ENCODE measurements at places on chromosomes 13 and 19.

- no peak for DNase-seq
These were observed 31.3 kb upstream of the ZMYM2 start for GRCh38 chr13:19927117-19927748.

- DNase-seq = no peak
These were observed 52.0 kb upstream of the GTF2F2 start for GRCh38 chr13:45068036-45069001.

GRCh38 chr19:47227352-47228167 is 3.4 kb downstream of the BBC3 start:
- peak; percentile 94 for DNase-seq

- DNase-seq = no peak
These were observed 72.1 kb upstream of the MYCBP2 start for GRCh38 chr13:77398825-77399620.

GRCh38 chr19:48495396-48495795 is 16.2 kb downstream of the LMTK3 start:
- no peak for DNase-seq

- no peak for DNase-seq
These were observed 300.7 kb upstream of the MIR17HG start for GRCh38 chr13:91046715-91047327.

- DNase-seq = peak; percentile 45
These were observed 1.8 kb downstream of the KMT2B start for GRCh38 chr19:35719402-35720162.

- no peak for DNase-seq
These were observed 74.4 kb upstream of the ZNF599 start for GRCh38 chr19:34847393-34847792.

DNA sequence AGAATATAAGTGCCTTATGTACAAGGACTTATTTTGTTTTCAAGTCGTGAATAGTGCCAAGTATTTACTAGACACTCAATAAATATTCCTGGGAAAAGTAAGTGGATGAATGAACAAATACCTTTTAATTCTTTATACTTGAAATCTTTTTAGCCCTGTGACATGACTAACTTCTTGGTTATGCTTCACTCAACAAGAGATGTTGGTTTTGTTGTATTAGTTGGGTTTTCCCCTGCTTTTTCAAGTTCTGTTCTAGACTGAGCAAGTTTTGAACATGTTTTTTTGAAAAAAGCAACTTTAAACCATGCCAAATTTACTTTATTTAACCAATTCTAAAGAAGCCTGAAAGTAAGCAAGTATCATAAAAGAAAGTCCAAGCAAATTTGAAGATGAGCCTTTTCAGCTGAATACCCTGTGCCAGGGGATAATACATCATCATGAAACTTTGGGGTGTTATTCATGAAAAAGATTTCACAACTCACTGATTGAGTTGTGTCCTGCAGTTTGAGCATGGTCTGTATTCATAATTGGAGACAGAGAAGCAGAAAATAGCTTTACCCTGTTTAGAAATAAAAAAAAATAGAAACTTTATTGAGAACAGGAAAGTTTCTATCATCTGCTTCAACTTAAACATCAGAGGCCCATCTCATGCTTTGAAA is 11.1 kb downstream of the LMO7 start:
- DNase-seq = no peak

- peak; percentile 94 for DNase-seq
These were observed 16.2 kb downstream of the ZNF331 start for GRCh38 chr19:53553865-53554791.

GRCh38 chr13:55345224-55345623 is 1795.5 kb upstream of the PRR20A start:
- DNase-seq = no peak

DNA sequence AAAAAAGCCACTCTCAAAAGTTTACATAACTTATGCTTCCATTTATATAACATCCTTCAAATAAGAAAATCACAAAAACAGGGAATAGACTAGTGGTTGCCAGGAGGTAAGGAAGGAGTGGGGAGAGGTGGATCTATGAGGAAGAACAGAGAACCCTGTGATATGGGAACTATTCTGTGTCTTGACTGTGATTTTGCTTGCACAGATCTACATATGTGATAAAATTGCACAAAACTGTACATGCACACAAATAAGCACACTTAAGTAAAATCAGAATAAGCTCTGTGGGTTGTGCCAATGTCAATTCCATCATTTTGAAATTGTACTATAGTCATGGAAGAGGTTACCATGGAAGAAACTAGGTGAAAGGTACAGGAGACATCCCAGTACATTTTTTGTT is 121.6 kb upstream of the SGCG start:
- DNase-seq = no peak

- DNase-seq = no peak
These were observed 325.4 kb upstream of the TSHZ3 start for GRCh38 chr19:31674503-31675192.

DNA sequence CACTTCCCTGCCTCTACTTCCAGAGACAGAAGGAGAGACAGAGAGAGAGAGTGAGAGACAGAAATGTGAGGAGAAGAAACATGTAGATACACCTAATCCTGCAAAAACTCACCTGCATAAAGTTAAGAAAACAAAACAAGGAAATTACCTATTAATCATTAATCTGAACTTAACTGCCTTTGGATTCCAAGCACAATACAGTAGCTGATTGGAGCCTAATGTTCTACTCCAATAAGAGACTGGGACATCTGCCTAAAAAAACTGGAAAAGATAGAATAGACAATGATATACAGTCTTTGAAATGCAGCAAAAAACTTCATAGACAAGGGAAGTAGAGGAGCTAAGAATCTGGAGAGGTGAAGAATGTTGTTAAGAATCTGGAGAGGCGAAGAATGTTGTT is 910.2 kb upstream of the SLC10A2 start:
- no peak for DNase-seq

GRCh38 chr19:55442372-55442961 is 633 bp downstream of the SHISA7 start:
- no peak for DNase-seq

DNA sequence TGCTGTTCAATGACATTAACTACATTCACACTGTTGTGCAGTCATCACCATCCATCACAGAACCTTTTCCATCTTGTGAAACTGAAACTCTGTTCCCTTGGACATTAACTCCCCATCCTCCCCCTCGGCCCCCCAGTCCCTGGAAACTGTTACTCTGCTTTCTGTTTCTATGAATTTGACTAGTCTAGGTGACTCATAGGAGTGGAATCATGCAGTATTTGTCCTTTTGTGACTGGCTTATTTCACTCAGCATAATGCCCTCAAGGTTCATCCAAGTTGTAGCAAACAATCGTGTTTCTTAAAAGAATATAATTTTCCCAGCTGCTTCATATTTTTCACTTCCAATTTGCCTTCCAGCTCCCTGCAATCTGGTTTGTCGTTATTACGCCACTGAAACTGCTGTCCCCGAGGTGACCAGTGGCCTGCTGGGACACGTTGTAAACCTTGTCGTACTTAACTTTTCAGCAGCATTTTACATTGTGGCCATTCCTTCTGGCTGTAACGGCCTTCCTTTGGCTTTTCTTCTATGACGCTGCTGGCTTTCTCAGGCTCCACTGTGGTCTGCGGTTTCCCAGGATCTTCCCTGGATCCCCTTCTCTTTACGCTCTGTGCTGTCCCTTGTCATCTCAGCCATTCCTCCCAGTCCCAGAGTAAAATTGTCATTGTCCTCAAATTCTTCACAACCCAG is 74.0 kb downstream of the DHRS12 start:
- DNase-seq = no peak

DNA sequence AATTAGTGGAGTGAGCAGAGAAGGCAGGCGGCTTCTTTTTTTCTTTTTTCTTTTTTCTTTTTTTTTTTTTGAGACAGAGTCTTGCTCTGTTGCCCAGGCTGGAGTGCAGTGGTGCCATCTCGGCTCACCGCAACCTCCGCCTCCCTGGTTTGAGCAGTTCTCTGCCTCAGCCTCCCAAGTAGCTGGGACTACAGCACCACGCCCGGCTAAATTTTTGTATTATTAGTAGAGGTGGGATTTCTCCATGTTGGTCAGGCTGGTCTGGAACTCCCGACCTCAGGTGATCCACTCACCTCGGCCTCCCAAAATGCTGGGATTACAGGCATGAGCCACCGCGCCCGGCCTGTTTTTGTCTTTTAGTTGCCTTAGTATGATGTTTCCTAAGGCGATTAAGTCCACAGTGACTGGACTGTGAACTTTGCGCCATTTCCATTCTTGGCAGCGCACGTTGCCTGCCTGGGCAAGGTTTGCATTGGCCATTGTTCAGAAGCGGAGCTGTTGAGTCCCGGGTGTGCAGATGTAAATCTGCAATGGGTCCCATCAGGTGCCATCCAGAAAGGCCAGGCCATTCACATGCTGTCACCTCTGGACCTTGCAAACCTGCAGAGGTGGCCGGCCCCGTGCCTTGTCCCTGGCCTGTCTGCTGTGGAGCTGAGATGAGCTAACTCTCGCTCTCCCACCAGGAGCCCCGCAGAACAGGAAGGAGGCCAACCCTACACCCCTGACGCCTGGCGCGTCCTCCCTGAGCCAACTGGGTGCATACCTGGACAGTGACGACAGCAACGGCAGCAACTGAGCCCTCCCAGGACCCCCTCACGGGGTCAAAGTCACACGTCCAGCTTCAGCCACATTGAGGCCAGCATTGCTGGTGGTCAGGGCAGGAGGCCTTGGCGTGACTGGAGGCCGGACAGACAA is 10.9 kb upstream of the SHD start:
- no peak for DNase-seq

DNA sequence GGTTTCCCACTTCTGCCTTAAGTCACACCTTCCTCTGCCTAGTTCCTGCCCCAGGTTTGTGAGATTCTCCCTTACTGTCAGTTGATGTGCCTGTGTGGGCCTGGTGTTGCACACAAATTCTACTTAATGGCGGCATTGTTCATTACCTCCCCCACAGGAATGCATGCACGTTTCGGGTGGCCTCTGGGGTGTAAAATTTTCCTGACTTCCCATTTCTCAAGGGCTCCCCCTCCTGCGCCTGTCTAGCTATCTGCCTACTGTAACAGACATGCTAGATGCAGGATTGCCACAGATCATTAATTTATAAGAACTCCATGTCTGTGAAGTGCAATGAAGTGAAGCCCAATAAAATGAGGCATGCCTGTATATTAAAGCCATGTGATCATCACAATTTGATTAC is 1466.3 kb downstream of the PCDH9 start:
- DNase-seq = no peak

- no peak for DNase-seq
These were observed 1.1 kb downstream of the NLRP11 start for GRCh38 chr19:55830656-55831055.

DNA sequence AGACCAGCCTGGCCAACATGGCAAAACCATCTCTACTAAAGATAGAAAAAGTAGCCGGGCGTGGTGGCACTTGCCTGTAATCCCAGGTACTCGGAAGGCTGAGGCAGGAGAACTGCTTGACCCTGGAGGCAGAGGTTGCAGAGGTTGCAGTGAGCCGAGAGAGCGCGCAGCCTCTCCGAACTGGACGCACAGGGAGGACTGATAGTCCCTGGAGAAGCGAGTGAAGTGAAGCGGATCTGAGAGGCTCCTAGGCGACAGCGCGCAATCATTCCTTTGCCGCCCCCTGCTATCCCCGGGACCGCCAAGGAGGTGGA is 233 bp downstream of the ZNF561 start:
- no peak for DNase-seq

DNA sequence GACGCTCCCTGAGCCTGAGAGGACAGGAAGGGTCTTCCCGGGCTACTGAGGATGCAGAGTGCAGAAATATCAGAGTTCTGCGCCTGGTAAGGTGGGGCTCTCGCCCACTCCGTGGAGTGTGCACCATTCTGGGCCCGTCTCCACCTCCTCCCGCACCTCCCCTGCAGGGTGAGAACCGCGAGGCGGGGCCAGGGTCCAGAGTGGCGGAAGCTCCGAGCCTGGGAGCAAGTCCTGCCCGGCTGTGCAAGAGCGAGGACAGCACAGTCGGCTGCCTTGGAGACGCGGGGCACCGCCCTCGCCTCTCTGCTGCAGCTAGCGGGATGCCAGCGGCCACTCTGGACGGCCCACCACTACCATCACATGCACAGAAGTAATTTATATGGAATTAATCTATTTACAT is 2304.4 kb downstream of the PCDH9 start:
- DNase-seq = no peak

- no peak for DNase-seq
These were observed 82.0 kb downstream of the PCDH9 start for GRCh38 chr13:67148161-67148571.

DNA sequence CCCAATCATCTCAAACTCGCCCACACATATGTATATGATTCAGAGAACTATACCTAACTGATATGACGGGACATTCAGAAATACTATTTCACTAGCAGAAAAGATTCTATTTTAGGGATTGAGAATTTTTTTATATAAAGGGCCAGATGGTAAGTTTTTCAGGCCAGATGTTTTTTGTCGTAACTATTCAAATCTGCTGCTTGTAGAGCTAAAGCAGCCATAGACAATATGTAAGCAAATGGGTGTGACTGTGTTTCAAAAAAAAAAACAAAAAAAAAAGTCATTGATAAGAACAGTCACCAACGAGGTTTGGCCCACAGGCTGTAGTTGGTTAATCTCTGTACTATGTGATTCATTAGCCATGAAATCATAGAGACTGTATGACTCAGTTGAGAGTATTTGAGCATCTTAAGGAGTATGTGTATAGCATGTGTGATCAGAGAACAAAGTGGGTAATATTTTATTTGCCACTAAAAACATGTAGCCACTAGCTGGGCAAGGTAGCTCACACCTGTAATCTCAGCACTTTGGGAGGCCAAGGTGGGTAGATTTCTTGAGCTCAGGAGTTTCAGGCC is 2724.7 kb downstream of the PCDH9 start:
- no peak for DNase-seq

GRCh38 chr13:43289470-43290255 is 266.3 kb downstream of the DNAJC15 start:
- no peak for DNase-seq

DNA sequence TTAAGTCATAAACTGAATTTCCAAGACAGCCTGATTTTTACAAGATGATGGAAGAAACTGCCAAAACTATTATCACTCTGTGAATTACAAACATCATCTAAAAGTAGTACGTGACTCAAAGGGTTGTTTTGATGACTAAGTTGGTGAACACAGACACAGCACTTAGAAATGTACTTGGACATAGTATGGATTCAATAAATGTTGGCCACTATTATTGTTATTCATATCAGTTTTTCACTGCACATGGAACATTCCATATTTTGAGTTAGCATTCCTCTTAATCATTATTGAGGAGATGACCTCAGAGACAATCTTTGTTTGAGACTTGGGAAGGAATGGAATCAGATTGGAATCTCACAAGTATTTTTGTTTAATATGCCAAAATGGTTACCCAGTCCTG is 172.9 kb downstream of the OXGR1 start:
- DNase-seq = no peak

DNA sequence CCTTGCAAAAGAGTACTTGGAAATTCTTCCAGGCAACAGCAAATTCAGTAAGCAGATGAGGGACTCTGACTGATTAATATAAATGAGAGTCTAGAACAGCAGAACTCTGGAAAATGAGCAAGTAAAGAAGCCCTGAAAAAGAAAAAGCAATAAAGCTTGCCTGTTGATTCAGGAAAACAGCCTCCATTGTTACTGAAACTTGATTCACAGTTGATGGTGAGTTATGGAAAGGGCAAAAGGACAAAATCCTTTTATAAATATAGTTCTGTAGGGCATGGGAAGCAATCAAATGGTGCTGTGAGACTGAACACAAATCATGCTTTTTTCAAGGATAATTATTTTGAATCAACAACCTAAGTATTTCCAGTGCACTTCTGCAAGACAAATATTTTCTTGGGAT is 67.7 kb downstream of the IRS2 start:
- no peak for DNase-seq
